ENCODE measurements at places on chromosomes 5 and 9.

DNA sequence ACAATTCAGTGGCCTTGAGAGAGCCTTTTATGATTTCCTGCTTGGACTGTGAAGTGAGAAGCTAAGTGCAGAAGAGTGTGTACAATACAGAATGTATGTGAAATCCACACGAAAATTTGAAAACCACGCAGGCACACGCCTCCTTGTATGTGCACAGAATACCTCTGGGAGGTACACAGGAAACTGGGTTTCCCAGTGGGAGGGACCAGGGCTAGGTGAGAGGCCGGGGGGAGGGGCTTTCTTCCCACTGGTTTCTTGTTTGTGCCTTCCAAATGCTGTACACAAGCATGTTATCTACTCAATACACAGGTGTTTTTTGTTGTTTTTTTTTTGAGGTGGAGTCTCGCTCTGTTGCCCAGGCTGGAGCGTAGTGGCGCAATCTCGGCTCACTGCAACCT, 16.1 kb downstream of the C9orf50 start:
- no peak for DNase-seq

DNA sequence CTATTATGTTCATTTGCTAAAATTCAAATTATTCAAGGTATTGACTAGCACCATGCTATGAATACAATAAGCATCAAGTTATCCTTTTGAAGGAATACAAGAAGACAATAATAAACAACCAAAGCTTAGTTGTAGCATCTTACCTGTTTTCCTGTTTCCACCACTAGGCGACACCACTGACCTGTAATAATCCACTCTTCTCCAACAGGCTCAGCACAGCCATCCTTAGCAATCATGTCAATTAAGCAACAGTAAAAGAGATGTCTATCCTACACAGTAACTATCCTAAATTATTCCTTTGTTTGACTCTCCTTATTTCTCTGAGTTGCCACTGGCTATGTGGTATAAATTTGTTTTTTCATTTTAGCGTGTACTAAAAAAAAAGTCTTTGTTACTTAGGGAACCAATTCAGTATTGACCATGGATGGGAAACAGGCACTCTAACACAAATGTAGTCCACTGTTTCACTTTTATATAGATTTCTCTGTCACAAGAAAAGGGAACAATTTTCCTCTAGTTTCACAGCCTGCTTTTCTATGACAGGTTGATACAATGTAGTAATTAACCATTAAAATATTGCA, 46.2 kb downstream of the PCA3 start:
- DNase-seq, result peak; percentile 22

GRCh38 chr9:133577737-133578112, 31.5 kb downstream of the FAM163B start:
- no peak for DNase-seq

DNA sequence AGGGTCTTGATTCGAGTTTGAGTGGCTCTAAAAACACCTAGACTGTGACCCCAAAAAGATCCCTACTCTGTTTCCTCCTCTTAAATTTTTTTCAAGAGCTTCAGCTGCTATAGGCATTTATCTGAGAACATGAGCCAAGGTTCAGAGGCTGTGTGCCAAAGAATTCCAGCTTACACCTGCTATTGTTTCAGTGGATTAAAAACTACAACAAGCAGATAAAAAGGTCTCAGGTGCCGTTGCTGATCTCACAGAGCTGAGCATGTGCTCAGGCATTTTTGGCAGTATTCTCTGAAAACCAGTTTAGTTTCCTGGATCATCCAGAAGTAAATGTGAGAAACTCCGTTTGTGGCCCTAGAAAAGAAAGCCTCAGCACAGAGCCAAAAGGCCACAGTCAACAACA, 349.2 kb downstream of the DEPDC1B start:
- no peak for DNase-seq

Data from skin of body (tissue), 3 donors.